Esophagus muscularis mucosa (tissue), 4 donors: ENCODE measurements at places on chromosomes 12 and 14. TPM values are rescaled to one million over a fixed set of nuclear protein-coding genes. Genes with fewer than 3 reads are reported as not detected.

- no peaks in the 10 kb centered on the region for H3K27me3 ChIP-seq
- no peak overlapping the region for H3K27ac ChIP-seq
- DNase-seq, result no peak
- no peaks in the 10 kb centered on the region for H3K4me1 ChIP-seq
- no peak overlapping the region for H3K4me3 ChIP-seq
- no peaks in the 10 kb centered on the region for H3K36me3 ChIP-seq
These were observed 108.6 kb upstream of the VRK1 start for GRCh38 chr14:96688629-96689028.

The APOF gene
- not detected for total RNA-seq

The RPL36AL gene
- total RNA-seq, result 323 TPM

GRCh38 chr12:124506145-124506831, 61.1 kb downstream of the NCOR2 start:
- H3K36me3 ChIP-seq, result no peaks in the 10 kb centered on the region
- H3K27me3 ChIP-seq, result no peaks in the 10 kb centered on the region
- peak overlapping the region; percentile 85 for H3K27ac ChIP-seq
- H3K4me3 ChIP-seq, result peak overlapping the region; percentile 22
- H3K4me1 ChIP-seq, result peaks cover 97% of the 10 kb centered on the region

GRCh38 chr14:76901171-76902055, 75.2 kb downstream of the LRRC74A start:
- no peaks in the 10 kb centered on the region for H3K27me3 ChIP-seq
- H3K27ac ChIP-seq, result peak overlapping the region; percentile 80
- no peak overlapping the region for H3K4me3 ChIP-seq
- DNase-seq, result no peak
- peaks cover 57% of the 10 kb centered on the region for H3K4me1 ChIP-seq

DNA sequence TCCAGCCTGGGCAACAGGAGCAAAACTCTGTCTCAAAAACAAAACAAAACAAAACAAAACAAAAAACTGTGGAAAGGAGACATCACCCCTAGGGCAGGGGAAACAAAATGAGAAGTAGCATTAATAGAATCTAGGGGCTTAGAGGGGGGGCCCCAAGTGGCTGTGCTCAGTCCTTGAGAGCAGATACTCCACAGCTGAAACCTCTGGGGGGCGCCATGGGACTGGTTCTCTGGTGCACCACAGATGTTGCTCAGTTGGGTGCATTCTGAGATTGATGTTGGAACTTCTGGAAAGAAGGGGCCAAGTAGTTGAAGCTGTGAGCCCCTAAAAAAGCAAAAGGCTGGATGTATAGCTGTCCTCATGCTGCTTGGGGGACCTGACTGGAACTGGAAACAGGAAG, 11.8 kb upstream of the SYNE2 start:
- H3K27ac ChIP-seq, result no peak overlapping the region
- no peaks in the 10 kb centered on the region for H3K36me3 ChIP-seq
- DNase-seq, result no peak
- no peaks in the 10 kb centered on the region for H3K4me1 ChIP-seq

GRCh38 chr12:21718403-21718802, 56.1 kb downstream of the KCNJ8 start:
- no peak for DNase-seq

The PARPBP gene
- total RNA-seq, result 0.83 TPM

The ADAM20 gene
- 0.71 TPM for total RNA-seq

- no peak overlapping the region for H3K4me3 ChIP-seq
- H3K27ac ChIP-seq, result no peak overlapping the region
- DNase-seq, result no peak
- no peaks in the 10 kb centered on the region for H3K4me1 ChIP-seq
- no peaks in the 10 kb centered on the region for H3K27me3 ChIP-seq
These were observed 37.1 kb downstream of the PPFIA2 start for GRCh38 chr12:81722004-81722403.

- peaks cover 10% of the 10 kb centered on the region for H3K4me1 ChIP-seq
- no peak overlapping the region for H3K4me3 ChIP-seq
- no peaks in the 10 kb centered on the region for H3K27me3 ChIP-seq
- no peak overlapping the region for H3K27ac ChIP-seq
- no peaks in the 10 kb centered on the region for H3K36me3 ChIP-seq
These were observed 100.2 kb downstream of the B4GALNT3 start for GRCh38 chr12:559906-560455.

- no peak for DNase-seq
- H3K27me3 ChIP-seq, result no peaks in the 10 kb centered on the region
- no peak overlapping the region for H3K4me3 ChIP-seq
- H3K4me1 ChIP-seq, result no peaks in the 10 kb centered on the region
These were observed 93.4 kb downstream of the DIO2 start for GRCh38 chr14:80117876-80118275.

GRCh38 chr14:78576437-78577166, 406.4 kb downstream of the NRXN3 start:
- H3K4me1 ChIP-seq, result no peaks in the 10 kb centered on the region
- H3K4me3 ChIP-seq, result no peak overlapping the region
- DNase-seq, result no peak
- no peaks in the 10 kb centered on the region for H3K36me3 ChIP-seq
- H3K27me3 ChIP-seq, result no peaks in the 10 kb centered on the region

GRCh38 chr12:3700861-3701260, 52.0 kb downstream of the CRACR2A start:
- H3K4me3 ChIP-seq, result no peak overlapping the region
- no peaks in the 10 kb centered on the region for H3K36me3 ChIP-seq
- no peaks in the 10 kb centered on the region for H3K27me3 ChIP-seq
- no peak for DNase-seq

The CDKN3 gene
- total RNA-seq, result 1.2 TPM

The INHBC gene
- total RNA-seq, result not detected

DNA sequence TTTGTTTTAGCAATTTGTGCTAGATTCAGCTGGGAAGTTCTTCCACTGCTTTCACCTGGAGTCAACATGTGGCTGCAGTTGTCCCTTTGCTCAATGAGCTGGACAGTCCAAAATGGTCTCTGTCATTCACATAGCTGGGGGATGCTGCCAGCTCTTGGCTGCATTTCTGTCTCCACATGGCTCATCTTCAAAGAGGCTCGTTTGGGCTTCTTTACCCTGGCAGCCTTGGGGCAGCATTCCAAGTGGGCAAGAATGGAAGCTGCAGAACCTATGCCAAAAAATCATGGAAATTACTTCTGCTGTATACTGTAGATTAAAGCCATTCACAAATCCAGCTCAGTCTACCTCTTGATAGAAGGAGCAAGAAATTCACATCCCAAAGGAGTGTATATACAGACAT, 199.1 kb downstream of the SLC5A8 start:
- H3K27ac ChIP-seq, result no peak overlapping the region
- no peaks in the 10 kb centered on the region for H3K27me3 ChIP-seq
- no peaks in the 10 kb centered on the region for H3K4me1 ChIP-seq

The BIN2 gene
- 8.3 TPM for total RNA-seq

- no peaks in the 10 kb centered on the region for H3K36me3 ChIP-seq
- peak overlapping the region; percentile 47 for H3K4me3 ChIP-seq
- no peak overlapping the region for H3K27ac ChIP-seq
- peaks cover 39% of the 10 kb centered on the region for H3K4me1 ChIP-seq
These were observed 122.0 kb downstream of the AACS start for GRCh38 chr12:125187148-125187745.

DNA sequence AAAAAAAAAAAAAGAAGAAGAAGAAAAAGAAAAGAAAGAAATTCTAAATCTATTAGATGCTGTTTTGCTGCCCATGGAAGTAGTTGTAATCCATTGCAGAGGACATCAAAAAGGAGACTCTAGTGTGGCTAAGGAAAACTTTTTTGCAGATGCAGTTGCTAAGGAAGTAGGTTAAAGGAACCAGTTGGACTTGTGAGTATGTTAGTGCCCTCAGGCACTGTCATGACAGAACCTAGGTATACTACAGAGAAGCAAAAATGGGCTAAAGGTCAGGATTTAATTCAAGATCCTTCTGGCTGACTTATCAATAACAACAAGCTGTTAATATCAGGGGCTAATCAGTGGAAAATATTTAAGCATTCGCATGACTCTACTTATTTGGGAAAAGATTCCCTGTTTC, 1571.6 kb upstream of the FLRT2 start:
- no peak overlapping the region for H3K27ac ChIP-seq
- DNase-seq, result no peak
- H3K4me3 ChIP-seq, result no peak overlapping the region
- H3K27me3 ChIP-seq, result no peaks in the 10 kb centered on the region

- H3K27ac ChIP-seq, result peak overlapping the region; percentile 88
- no peak for DNase-seq
- H3K4me3 ChIP-seq, result no peak overlapping the region
- peaks cover 20% of the 10 kb centered on the region for H3K4me1 ChIP-seq
These were observed 142.8 kb downstream of the SCARB1 start for GRCh38 chr12:124720681-124721500.

The STXBP6 gene
- total RNA-seq, result 36.9 TPM

DNA sequence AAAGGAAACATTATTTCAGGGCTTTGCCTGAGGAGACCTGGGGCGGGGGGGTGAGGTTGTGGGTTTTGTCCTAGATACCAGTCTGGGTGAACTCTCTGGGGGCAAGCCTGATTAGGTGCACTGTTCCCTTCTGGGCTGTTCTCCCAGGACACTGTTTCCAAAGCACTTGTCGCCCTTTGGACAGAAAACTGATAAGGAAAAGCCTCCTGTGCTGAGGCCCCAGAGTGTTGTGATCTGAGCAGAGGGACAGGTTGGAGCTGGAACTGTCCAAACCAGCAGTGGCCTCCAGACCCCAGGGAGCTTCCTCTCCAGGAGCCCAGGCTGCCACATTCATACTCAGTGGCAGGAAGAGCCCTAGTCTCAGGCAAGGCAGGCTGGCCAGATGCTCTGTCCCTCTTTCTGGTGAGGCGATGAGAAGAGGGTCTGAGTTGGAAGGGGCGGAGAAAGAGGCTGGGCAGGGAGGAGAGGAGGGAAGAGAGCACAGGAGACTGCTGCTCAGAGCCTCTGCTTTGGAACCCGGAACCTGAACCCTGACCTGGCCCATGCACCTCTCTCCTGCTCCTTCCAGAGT, 1.9 kb downstream of the GALNT16 start:
- H3K4me1 ChIP-seq, result peaks cover 44% of the 10 kb centered on the region
- peak overlapping the region; percentile 69 for H3K4me3 ChIP-seq
- peak overlapping the region; percentile 60 for H3K27ac ChIP-seq
- DNase-seq, result no peak
- H3K27me3 ChIP-seq, result peaks cover 51% of the 10 kb centered on the region

- no peak overlapping the region for H3K27ac ChIP-seq
- peaks cover 7% of the 10 kb centered on the region for H3K4me1 ChIP-seq
- DNase-seq, result no peak
- no peak overlapping the region for H3K4me3 ChIP-seq
These were observed 175.0 kb downstream of the RAD51B start for GRCh38 chr14:67994531-67994930.

DNA sequence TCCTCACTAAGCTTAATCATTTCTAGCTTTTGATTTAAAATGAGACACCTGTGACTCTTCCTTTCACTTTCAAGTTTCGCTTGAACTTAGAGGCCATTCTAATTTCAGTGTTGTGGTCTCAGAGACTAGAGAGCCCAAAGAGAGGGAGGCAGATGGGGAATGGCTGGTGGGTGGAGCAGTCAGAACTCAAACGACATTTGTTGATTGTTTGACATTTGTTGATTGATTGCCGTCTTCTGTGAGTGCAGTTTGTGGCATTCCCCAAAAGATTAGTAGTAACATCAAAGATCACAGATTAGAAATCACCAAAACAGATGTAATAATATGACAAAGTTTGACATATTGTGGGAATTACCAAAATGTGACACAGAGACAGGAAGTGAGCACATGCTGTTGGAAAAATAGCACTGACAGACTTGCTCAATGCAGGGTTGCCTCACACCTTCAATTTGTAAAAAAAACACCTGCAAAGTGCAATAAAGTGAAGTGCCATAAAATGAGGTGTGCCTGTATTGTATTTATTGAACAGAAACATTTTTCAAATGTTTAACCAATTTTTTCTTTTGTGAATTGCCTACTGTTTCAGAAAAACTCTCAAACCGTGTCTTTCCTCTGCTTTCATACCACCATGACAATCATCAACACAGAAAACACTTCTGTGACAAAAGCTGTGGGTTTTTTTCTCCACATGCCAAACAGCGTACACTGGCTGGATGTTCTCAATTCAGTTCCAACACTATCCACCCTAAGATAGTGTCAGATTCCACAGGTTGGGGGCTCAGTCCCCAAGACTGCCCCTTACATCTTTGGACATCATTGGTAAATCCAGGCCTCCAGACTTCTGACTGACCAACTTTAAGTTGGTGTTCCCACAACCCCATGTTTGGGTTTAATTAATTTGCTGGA, 376.3 kb upstream of the RGS6 start:
- DNase-seq, result no peak
- no peaks in the 10 kb centered on the region for H3K27me3 ChIP-seq
- no peak overlapping the region for H3K27ac ChIP-seq

The IAPP gene
- total RNA-seq, result not detected
